ENCODE measurements at places on chromosomes 2 and 18. TPM values are rescaled to one million over a fixed set of nuclear protein-coding genes. Genes with fewer than 3 reads are reported as not detected.

DNA sequence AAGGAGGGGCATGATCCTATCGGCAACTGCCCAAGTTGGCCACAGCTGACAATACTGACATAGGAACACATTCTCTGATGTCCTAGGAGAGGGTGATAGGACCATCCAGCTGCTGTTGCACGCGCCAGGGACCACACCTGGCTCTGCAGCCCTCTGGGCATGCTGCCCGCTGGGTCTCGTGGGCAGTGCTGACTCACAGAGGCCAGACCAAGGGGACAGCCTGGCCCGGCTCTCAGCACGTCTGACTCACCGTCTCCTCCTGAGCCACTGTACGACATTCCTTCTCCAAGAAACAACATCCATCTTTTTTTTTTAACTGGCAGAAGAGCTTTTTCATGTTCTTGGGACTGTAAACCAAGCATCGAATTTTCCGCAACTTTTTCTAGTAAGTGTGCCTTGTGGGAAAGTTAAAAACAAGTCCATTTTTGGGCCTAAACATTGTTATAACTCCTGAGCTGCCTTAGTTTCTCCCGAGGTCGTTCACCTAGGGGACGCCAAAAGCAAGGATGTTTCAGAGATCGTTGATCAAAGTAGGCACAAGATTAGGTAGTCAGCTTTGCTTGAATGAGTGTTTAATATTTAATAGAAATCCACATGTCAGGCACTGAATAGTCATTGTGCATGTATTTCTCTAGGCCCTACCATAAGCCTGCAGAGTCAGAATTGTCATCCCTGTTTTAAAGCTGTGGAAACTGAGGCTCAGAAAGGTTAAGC lies 100.3 kb downstream of the TTC32 start:
- no peaks in the 10 kb centered on the region for H3K27me3 ChIP-seq
- no peak overlapping the region for H3K4me3 ChIP-seq
- H3K27ac ChIP-seq = peak overlapping the region; percentile 26
- peaks cover 14% of the 10 kb centered on the region for H3K4me1 ChIP-seq
- H3K36me3 ChIP-seq = no peaks in the 10 kb centered on the region

DNA sequence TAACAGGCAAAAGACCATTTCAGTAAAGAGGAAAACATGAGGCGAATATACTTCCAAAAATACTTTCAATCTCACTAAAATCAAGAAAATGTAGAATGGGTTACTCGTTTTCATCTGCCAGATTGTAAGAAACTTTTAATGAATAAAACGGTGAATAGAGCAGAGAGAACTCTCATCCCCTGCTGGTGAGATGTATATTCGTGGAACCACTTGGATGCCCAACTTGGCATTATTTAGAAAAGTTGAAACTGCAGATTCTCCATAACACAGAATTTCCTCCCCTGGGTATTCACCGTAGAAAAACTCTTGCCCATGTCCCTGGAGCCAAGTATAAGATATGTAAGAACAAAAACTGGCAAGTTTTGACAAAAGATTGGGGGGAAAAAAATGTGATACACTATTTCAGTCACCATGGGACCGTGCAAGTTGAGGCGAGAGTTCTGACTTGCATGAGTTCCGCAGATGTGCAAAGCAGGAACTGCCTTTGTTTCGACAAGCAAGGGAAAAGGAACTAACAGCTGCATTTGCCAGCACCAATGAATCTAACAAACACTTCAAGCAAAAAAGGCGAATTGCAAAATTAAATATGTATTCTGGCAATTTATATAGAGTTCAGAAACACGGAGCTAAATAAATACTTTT lies 14.8 kb downstream of the TIMM21 start:
- no peak for DNase-seq
- H3K27ac ChIP-seq = no peak overlapping the region
- H3K4me1 ChIP-seq = no peaks in the 10 kb centered on the region

CCBE1 gene
- total RNA-seq = 71.1 TPM

- no peaks in the 10 kb centered on the region for H3K36me3 ChIP-seq
- H3K27me3 ChIP-seq = peaks cover 6% of the 10 kb centered on the region
- no peak for DNase-seq
- H3K4me3 ChIP-seq = no peak overlapping the region
- no peaks in the 10 kb centered on the region for H3K4me1 ChIP-seq
These were observed 123.3 kb upstream of the DCC start for GRCh38 chr18:52216666-52217065.

DNA sequence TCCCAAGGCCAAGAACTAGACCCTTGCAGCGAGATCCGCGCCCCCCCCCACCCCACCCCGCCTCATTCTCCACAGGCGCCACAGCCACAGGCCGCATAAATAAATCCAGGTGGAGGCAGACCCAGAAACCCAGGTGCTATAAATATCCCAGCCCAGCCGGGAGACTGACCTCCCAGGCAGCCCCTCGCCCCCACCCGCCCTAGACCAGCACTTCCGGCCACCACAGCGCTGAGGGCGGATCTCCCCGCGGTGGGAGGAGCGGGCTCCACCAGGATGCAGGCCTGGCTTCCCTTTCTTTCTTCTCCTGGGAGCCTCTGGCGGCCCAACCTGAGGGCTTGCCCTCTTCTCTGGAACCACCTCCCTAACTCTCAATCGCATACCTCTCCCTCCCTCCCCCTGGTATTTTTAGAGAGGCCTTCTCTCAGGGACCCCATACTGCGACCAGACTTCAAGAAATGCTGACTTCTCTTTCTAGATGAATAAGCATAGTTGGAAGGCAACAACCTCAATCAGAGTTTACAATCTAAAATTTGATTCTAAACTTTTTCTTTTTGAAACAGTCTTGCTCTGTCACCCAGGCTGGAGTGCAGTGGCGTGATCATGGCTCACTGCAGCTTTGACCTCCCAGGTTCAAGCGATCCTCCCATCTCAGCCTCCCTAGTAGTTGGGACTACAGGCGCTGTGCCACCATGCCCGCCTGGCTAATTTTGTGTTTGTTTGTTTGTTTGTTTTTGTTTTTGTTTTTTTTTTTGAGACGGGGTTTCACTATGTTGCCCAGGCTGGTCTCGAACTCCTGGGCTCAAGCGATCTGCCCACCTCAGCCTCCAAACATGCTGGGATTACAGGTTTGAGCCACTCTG lies 55.0 kb downstream of the PKDCC start:
- DNase-seq = peak; percentile 50
- H3K27ac ChIP-seq = peak overlapping the region; percentile 96
- no peaks in the 10 kb centered on the region for H3K27me3 ChIP-seq
- H3K4me1 ChIP-seq = peaks cover 37% of the 10 kb centered on the region

- H3K4me1 ChIP-seq = peaks cover 12% of the 10 kb centered on the region
- no peak overlapping the region for H3K4me3 ChIP-seq
- no peaks in the 10 kb centered on the region for H3K27me3 ChIP-seq
- H3K27ac ChIP-seq = peak overlapping the region; percentile 35
These were observed 22.2 kb upstream of the MYO3B start for GRCh38 chr2:170155723-170156253.

GRCh38 chr2:73063909-73064875 lies 7.3 kb downstream of the SFXN5 start:
- H3K4me3 ChIP-seq = no peak overlapping the region
- no peak for DNase-seq
- H3K36me3 ChIP-seq = no peaks in the 10 kb centered on the region
- peaks cover 17% of the 10 kb centered on the region for H3K4me1 ChIP-seq
- no peaks in the 10 kb centered on the region for H3K27me3 ChIP-seq

DNA sequence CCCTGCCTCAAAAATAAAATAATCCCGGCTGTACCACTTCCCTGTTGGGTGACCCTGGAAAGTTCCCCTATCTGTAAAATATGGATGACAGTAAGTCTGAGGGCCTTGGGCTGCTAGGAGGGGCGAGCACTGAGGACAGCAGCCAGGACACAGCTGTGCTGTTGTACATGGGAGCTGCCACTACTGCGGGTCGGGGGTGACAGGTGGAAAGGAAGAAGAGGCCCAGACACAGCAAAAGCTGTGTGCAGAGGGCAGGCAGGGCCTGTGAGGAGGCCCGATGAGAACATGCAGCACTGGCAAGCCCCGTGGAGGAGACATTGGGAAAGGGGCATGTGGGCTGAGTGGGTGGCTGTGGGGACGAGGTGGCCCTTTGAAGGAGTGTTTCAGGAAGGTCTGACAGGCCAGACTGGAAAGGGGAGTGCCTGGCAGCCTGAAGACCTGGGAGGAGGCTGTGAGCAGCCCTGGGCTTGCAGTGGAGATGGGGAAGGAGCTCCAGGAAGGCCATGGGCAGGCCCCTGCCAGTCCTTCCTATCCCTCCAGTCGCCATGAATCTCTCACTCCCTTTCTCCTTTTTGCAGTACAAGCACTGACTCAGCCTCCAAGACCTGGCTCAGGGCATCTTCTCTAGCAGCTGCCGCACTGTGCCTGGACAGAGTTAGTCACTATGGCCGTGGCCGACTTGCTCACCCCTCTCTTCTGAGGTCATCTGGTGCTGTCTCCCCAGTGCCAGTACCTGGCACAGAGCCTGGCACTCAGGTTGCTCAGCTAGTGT lies 28.9 kb upstream of the SEMA4C start:
- peaks cover 29% of the 10 kb centered on the region for H3K4me1 ChIP-seq
- H3K27me3 ChIP-seq = no peaks in the 10 kb centered on the region
